ENCODE measurements at places on chromosomes 2 and 18. TPM values are rescaled to one million over a fixed set of nuclear protein-coding genes. Genes with fewer than 3 reads are reported as not detected.

TUBA4A gene
- total RNA-seq: 330 TPM

CCDC121 gene
- total RNA-seq: 0.21 TPM

CYTIP gene
- total RNA-seq: not detected

GAL3ST2 gene
- not detected for total RNA-seq

SLC39A10 gene
- 17.0 TPM for total RNA-seq

NEU2 gene
- not detected for total RNA-seq

B3GNT7 gene
- total RNA-seq: 0.28 TPM

FN1 gene
- total RNA-seq: 679 TPM

C1GALT1C1L gene
- 0.21 TPM for total RNA-seq

AMER3 gene
- total RNA-seq: not detected

ALPI gene
- not detected for total RNA-seq

RALBP1 gene
- total RNA-seq: 54.2 TPM

CCBE1 gene
- 0.85 TPM for total RNA-seq

PKP4 gene
- total RNA-seq: 32.1 TPM

ABCG8 gene
- total RNA-seq: not detected

SIGLEC15 gene
- 0.07 TPM for total RNA-seq

All from airway epithelial cell (primary cell).